ENCODE measurements at places on chromosomes 11 and 22. TPM values are rescaled to one million over a fixed set of nuclear protein-coding genes. Genes with fewer than 3 reads are reported as not detected.

DNA sequence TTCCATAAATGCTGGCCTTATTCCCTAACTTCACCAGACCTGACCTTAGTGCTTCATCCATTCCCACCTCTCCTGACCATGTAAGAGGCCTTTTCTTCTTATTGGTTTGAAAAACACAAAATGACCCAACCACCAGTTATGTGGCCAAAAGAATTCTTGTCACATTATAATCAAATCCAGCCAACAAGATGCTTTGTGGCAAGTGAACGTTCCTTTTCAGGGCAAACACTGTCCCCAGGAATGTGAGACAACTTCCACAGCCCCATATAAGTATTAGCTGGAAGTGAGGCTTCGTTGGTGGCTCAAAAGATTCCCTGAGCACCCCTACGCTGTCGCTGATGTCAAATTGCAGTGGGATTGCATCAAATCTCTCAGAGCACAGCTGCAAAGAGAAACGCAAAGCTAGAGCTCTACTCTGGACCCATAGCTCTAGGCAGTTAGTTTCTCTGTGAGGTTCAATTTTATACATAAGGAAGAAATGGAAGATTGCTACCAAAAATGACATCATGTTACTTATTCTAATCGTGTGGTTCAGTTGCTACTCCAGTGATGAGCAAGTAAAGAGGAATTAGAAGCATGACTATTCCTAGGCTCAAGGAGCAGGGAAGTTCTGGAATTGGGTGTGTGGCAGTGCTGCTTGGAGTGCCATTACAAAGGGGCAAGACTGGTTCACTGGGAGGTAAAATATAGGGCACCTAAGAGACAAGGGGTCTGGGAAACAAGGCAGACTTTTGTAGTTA is 26.1 kb downstream of the GLYATL1 start:
- H3K36me3 ChIP-seq = no peaks in the 10 kb centered on the region
- no peak overlapping the region for H3K27ac ChIP-seq
- no peak overlapping the region for H3K4me3 ChIP-seq

Gene OR51B4
- total RNA-seq = not detected

Gene TRIM66
- 17.6 TPM for total RNA-seq

Gene H19
- total RNA-seq = 67.6 TPM

- peaks cover 17% of the 10 kb centered on the region for H3K27me3 ChIP-seq
- DNase-seq = no peak
- H3K36me3 ChIP-seq = no peaks in the 10 kb centered on the region
Observed at GRCh38 chr22:50170453-50171318, at the start of gene PANX2. TSS of gene PANX2 (plus strand) at chr22:50170731. CDS start at chr22:50170731, 0 bp downstream.

Gene RBM4B
- total RNA-seq = 30.7 TPM

- H3K27ac ChIP-seq = peak overlapping the region; percentile 52
- peaks cover 11% of the 10 kb centered on the region for H3K4me1 ChIP-seq
- H3K36me3 ChIP-seq = no peaks in the 10 kb centered on the region
- H3K4me3 ChIP-seq = no peak overlapping the region
- no peaks in the 10 kb centered on the region for H3K27me3 ChIP-seq
- DNase-seq = peak; percentile 59
Observed at GRCh38 chr22:47029244-47030074, 267.0 kb downstream of the TBC1D22A start.

Gene MS4A3
- not detected for total RNA-seq

GRCh38 chr22:29328566-29329500 is 13.3 kb upstream of the RASL10A start:
- peaks cover 16% of the 10 kb centered on the region for H3K4me1 ChIP-seq
- H3K27me3 ChIP-seq = no peaks in the 10 kb centered on the region
- H3K4me3 ChIP-seq = no peak overlapping the region

Gene EMID1
- 0.27 TPM for total RNA-seq

Gene GUCY1A2
- 2.8 TPM for total RNA-seq

- no peaks in the 10 kb centered on the region for H3K27me3 ChIP-seq
- H3K27ac ChIP-seq = no peak overlapping the region
- no peak overlapping the region for H3K4me3 ChIP-seq
- no peaks in the 10 kb centered on the region for H3K36me3 ChIP-seq
Observed at GRCh38 chr11:19597206-19597605, 115.4 kb upstream of the NAV2 start.

- no peaks in the 10 kb centered on the region for H3K4me1 ChIP-seq
- no peaks in the 10 kb centered on the region for H3K27me3 ChIP-seq
- no peak overlapping the region for H3K4me3 ChIP-seq
- no peak overlapping the region for H3K27ac ChIP-seq
Observed at GRCh38 chr11:46889689-46890475, 28.5 kb downstream of the LRP4 start.

- H3K27ac ChIP-seq = no peak overlapping the region
- H3K4me3 ChIP-seq = no peak overlapping the region
- no peaks in the 10 kb centered on the region for H3K27me3 ChIP-seq
- H3K4me1 ChIP-seq = no peaks in the 10 kb centered on the region
- H3K36me3 ChIP-seq = no peaks in the 10 kb centered on the region
Observed at GRCh38 chr11:115613986-115614632, 109.9 kb upstream of the CADM1 start.

Gene OR51E2
- total RNA-seq = 2.5 TPM

All from sigmoid colon (tissue), 7 donors.